LoVo (cell line): ENCODE measurements at places on chromosomes 5 and 9.

DNA sequence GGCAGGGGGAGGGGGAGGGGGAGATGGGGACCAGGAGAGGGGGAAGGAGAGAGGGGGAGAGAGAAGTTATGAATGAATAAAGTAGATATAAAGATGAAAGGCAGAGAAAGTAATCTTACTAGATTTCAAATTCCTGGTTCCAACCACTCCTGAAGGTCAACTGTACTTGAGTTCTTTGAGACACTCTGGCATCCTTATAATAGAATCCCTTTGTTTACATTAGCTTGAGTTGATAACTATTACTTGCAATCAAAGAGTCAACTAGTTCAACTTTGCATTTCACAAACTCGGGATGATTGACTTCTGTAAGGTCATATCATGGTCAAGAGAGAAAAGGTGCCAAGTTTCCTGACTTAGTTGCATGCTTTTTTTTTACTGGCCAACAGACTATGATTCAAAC is 42.2 kb downstream of the BAAT start:
- DNase-seq: no peak

GRCh38 chr5:151089726-151090125 is 8.9 kb upstream of the TNIP1 start:
- DNase-seq: no peak

- DNase-seq: no peak
Observed at GRCh38 chr9:81589819-81590218, 99.5 kb downstream of the TLE1 start.

GRCh38 chr5:14818931-14819790 is 52.4 kb downstream of the ANKH start:
- no peak for DNase-seq

- no peak for DNase-seq
Observed at GRCh38 chr9:4812858-4813257, 20.1 kb downstream of the RCL1 start.

DNA sequence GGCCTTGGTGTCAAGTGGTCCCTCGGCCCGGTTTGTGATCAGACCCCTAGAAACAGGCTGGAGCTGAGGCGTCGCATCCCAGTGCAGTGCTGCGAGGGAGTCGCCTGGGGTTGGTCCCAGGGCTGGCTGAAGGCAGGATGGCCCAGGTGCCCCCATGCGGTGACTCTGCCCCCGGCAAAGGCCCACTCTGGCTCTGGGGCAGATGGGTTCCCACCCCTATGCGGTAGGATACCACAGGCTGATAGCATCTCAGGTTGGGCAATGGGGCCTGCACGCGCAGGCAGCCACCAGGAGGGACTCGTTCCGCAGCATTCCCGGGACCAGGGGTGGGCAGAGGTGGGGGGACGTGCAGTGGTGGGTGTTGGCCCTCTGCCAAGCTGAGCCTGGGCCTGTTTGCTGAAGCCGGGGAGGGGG is 86.0 kb downstream of the RXRA start:
- no peak for DNase-seq

GRCh38 chr9:94770334-94770733 is 43.8 kb downstream of the AOPEP start:
- no peak for DNase-seq

DNA sequence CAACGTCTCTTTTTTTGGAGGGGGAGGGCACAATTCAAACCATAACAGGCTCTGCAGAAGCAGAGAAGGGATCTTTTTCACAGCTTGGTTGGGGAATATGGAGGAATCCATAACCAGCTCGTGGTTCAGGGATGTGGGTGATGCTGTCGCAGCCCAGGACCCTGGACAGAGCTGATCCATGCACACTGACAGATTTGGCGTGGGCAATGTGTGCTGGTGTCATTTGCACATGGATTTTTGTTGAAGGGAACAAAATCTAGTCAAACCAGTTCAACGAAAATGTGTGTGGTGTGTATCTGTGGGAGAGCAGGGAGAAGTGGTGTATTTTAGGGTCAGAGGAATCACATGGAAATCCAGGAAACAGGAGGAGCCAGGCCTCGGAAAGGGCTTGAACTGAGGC is 4.2 kb downstream of the DOCK2 start:
- DNase-seq: no peak

DNA sequence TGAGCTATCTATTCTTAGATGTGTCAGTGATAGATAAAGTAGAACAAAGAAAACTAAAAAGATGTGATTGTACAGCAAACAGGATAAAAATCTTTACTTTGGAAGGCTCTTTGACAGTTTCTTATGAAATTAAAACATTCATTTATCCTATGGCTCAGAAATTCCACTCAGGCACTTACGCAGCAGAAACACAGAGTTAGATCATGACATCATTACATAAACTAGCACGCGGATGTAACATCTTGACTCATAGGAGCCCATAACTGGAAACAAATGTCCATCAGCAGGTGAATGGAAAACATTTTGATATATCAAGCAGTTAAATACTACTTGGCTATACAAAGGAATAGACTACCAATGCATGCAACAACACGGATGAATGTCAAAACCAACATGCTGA is 45.3 kb downstream of the ICE1 start:
- DNase-seq: no peak

DNA sequence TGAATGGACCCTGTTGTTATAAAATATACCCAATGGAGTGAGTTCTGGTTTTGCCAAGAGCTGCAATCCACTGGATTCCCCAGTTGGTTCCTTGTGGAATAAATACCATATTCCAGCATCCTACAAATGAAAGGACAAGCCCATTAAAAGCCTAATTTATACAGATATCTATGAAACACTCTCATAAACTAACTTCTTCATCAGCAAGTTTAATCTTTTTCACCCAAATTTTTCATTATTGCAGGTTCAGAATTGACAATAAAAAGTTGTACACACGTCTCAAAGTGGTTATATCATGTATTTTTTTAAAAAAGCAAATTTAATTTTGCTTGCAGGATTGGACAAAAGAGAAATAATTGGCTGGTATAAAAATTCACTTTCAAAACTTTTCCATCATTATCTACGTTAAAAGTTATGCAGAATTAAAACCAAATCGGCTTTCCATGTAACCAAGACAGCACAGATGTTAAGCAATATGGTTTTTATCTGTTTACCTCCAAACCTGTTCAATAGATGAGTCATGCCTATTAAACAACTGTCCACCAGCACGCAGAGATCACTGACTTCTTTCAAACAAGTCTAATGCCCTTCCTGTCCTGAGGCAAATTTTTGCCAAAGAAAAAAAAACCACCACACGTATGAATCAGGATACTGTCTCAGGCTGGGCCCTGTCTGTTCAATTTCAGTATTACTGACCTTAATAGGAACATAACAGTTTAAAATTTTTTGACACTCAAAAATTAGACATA is 42.5 kb downstream of the CEMIP2 start:
- peak; percentile 81 for DNase-seq

DNA sequence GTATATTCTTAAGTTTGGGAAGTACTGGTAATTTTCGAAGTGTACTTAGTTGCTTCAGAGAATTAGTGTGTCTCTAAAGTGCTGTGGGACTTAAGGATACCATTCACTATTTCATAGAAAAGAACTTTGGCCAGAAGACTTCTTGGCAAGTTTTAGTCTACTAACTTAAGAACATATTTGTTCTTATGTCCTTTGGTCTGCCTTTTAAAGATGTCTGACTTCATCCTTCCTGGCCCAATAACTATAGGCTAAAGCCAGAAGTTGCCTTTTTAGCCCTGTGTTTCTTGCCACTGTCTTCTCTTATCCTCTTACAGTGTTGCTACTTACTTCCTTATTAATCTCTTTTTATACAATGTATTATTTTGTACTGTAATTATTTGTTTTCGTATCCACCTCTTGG is 6.3 kb downstream of the RBM27 start:
- DNase-seq: no peak

GRCh38 chr9:75464726-75465125 is 376.4 kb downstream of the OSTF1 start:
- DNase-seq: no peak

DNA sequence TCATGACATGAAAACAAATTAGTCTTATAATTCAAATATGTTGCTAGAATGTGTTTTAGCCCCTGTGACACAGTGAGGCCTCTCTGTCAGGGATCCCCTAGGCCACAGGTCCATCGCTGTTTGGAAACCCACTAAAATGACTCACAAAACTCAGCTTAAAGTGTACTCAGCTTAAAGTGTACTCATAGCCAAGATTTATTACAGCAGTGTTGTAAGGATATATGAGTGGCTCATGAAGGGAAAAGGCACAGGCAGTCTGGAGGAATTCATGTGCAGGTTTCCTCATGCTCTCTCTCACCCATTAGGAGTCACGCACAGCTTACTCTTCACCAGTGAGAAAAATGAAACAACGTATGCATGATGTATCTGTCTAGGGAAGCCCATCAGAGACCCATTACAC is 24.4 kb upstream of the TGFBI start:
- DNase-seq: no peak

GRCh38 chr9:133707065-133707762 is 30.9 kb downstream of the SARDH start:
- no peak for DNase-seq

DNA sequence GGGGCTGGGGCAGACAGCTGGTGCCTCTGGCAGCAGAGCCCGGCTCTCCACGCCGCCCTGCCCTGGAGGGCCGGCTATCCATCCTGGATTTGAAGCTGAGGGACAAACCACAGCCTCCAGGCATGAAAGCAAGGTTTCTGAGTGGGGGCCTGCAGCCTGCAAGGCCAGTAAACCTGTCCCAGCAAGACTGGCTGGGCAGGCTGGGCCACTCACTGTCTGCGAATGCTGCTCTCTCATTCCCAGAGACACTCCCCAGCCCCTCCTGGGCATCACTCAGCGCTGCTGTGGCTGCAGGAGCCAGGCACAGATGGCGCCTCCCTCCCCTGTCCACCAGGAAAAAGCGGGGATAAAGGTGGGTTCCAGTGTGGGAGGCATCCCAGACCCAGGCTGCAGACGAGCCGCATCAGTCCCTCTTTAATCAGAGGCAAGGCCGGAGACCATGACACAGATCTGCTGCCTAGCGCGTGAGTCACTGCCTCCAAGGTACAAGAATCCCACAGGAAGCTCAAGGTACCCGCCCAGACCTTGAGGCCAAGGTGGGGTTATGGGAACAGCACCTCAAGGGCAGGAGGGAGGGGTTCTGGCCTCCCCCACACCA is 118.0 kb downstream of the VAV2 start:
- peak; percentile 54 for DNase-seq

GRCh38 chr5:12848709-12849108 is 944.5 kb upstream of the CTNND2 start:
- no peak for DNase-seq

DNA sequence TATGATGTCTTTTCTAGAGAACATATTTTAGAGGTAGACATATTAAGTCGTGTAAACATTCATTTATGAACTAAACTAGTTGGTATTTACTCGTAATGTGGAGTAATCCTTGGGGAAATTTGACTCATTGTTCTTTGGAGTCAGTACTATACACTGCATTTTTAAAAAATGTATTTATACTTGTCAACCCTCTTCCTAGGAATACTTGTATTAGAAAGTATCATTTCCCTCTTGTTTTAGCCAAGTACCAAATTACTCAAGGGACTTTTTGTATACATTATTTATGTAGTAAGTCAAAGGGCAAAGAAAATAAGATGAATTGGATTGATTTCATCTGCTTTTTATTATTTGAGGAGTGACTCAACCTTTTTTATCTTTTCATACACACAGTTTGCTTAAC is 248.1 kb upstream of the IZUMO3 start:
- DNase-seq: no peak

GRCh38 chr9:92373167-92373566 is 31.2 kb downstream of the OGN start:
- DNase-seq: no peak

GRCh38 chr5:32182463-32183063 is 8.4 kb upstream of the GOLPH3 start:
- no peak for DNase-seq

- no peak for DNase-seq
Observed at GRCh38 chr9:35716230-35716629, 15.8 kb downstream of the TLN1 start.

DNA sequence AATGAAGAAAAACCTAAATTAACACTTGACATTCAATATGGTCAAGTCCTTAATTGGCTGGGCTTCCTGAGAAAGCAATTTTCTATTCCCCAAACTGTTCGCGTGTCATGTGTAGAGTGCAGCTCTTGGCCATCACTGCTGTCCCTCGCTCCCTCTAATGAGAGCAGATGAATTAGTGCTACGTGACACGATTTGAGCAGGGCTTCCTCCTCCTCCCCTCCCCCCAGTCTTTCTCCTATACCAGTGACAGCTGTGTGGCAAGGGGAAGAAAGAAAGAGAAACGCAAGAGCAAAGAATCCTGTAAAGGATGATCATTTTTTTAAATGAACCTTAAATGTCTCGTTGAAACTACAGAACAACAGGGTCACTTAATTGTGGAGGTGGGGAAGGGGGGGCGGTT is 159.6 kb downstream of the BNC2 start:
- DNase-seq: no peak

- DNase-seq: no peak
Observed at GRCh38 chr5:75523275-75523674, 11.6 kb downstream of the POLK start.

DNA sequence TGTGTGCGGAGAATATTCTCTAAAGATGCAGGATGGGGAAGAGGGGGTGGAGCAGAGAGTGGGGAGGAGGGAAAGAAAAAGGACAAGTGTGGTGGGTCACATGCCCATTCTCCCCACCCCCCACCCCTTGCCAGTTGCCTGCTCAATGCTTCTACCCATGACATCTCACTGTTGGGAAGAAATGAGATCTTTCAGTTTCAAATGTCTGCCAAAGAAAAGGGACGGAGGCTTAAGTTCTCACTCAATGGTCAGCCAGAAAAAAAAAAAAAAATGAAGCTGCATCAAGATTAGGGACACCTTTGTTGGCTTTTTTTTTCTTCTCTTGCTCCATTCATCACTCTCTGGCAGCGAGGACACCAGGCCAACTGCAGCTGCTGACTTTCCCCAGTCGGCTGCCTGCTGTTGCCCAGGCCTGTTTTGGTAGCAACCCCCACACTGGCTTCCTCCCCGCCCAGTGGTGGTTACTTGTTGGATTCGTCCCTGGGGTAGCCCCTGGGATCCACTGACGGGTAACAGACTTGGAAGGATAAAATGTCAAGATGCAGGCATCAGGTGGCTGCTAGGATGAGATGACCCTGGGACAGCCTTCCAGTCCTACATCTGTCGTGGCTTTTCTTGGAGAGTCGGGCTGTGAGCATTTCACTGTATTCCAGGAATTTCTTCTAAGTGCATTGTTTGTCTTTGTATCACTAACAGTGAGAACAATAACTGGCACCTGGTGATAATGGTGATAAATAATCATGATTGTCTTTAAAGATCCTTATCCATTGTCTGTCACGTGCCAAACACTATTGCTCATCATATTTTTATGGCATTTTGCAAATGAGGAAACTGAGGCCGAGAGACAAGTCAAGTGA is 9.1 kb downstream of the WWC1 start:
- no peak for DNase-seq

DNA sequence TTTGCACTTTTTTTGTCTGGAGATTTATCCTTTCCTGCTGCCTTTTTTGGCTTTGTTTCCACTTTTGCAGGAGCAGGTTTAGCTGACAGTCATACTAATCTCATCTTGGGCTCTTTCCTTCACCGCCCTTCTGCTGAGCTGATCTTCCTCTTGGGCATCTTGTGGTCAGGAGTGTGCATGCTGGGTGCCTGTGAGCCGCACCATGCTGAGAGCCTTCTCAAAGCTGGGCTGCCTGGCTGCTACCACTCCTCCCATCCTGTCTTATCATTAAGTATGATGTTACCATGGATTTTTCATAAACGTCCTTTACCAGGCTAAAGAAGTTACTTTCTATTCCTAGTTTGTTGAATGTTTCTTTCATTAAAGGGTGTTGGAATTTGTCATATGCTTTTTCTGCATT is 49.5 kb upstream of the MCCC2 start:
- DNase-seq: no peak

- no peak for DNase-seq
Observed at GRCh38 chr9:134488331-134489280, 153.0 kb upstream of the COL5A1 start.
